ENCODE measurements at places on chromosomes 1 and 21. TPM values are rescaled to one million over a fixed set of nuclear protein-coding genes. Genes with fewer than 3 reads are reported as not detected.

DEPDC1 gene
- 74.0 TPM for total RNA-seq

DNA sequence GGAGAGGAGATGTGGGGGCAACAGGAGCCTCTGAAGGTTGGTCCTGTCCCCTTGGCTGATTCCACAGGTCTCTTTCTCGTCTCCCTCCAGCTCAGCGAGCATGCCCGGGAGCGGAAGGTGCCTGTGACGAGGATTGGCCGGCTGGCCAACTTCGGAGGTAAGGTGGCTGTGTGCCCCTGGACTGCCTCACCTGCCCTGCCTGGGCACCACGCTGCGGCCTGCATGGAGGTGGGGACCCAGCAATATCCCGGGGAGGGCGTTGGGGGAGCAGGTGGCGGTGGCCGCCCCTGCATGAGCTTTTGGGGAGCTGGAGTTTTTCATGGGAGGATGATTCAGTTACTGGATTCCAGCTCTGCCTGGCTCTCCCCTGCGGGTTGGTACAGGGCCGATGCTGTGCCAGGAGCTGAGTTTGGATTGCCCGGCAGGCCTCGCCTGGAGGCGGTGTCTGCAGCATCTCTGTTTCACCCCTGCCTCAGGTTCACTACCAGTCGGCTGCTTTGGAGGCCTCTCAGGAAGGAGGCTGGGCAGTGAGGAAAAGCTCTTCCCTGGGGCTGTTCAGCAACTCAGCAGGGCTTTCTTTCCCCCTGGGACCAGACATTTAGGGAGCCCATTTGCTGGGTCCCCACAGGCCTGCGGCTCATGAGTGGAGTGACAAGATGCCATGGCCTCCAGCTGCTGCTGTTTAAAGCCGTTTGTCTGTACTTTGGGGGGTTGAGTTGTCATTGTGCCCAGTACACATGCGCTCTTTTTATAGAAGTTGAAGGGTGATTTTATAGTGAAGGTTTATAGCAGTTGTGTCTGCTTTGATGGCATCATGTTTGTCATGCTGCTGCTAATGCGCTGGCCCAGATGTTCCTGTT, 25.7 kb downstream of the COQ8A start:
- no peak overlapping the region for H3K27ac ChIP-seq
- peaks cover 8% of the 10 kb centered on the region for H3K36me3 ChIP-seq
- H3K4me1 ChIP-seq = no peaks in the 10 kb centered on the region
- no peaks in the 10 kb centered on the region for H3K27me3 ChIP-seq
- no peak overlapping the region for H3K4me3 ChIP-seq

GRCh38 chr1:106047210-106047609, 1009.3 kb upstream of the PRMT6 start:
- no peaks in the 10 kb centered on the region for H3K4me1 ChIP-seq
- H3K4me3 ChIP-seq = no peak overlapping the region
- DNase-seq = no peak
- no peaks in the 10 kb centered on the region for H3K36me3 ChIP-seq
- no peaks in the 10 kb centered on the region for H3K27me3 ChIP-seq

- H3K36me3 ChIP-seq = no peaks in the 10 kb centered on the region
- H3K4me1 ChIP-seq = no peaks in the 10 kb centered on the region
- DNase-seq = no peak
- no peak overlapping the region for H3K4me3 ChIP-seq
- no peak overlapping the region for H3K27ac ChIP-seq
- no peaks in the 10 kb centered on the region for H3K27me3 ChIP-seq
Measured at GRCh38 chr1:11952455-11953109, 18.1 kb downstream of the PLOD1 start.

GRCh38 chr1:180234369-180235076, 4.5 kb downstream of the LHX4 start:
- no peaks in the 10 kb centered on the region for H3K36me3 ChIP-seq
- DNase-seq = no peak
- H3K27me3 ChIP-seq = no peaks in the 10 kb centered on the region
- H3K27ac ChIP-seq = no peak overlapping the region

- no peaks in the 10 kb centered on the region for H3K27me3 ChIP-seq
- no peak overlapping the region for H3K4me3 ChIP-seq
- DNase-seq = no peak
Measured at GRCh38 chr1:74430342-74430934, 82.0 kb downstream of the LRRC53 start.
